Vagina (tissue), 2 donors: ENCODE measurements at places on chromosomes 12 and 14.
A peak's percentile ranks its signal among the peaks of the same experiment; 100 is the strongest.

GRCh38 chr14:51431741-51432140 lies 191.7 kb downstream of the TMX1 start:
- no peak for DNase-seq

GRCh38 chr12:110739894-110740293 lies 2.8 kb downstream of the PPP1CC start:
- DNase-seq = no peak

- DNase-seq = no peak
Measured at GRCh38 chr14:83173687-83174086, 1640.0 kb upstream of the SEL1L start.

- DNase-seq = no peak
Measured at GRCh38 chr12:55908726-55909512, 18.8 kb downstream of the PYM1 start.

- DNase-seq = no peak
Measured at GRCh38 chr12:98466640-98467400, 48.6 kb upstream of the TMPO start.

GRCh38 chr12:51874000-51874399 lies 13.9 kb upstream of the ANKRD33 start:
- DNase-seq = no peak

GRCh38 chr12:94618995-94619695 lies 31.2 kb downstream of the TMCC3 start:
- no peak for DNase-seq

GRCh38 chr12:89348894-89349699 lies 3.2 kb downstream of the DUSP6 start:
- no peak for DNase-seq

- DNase-seq = no peak
Measured at GRCh38 chr12:130401703-130402102, 64.0 kb downstream of the PIWIL1 start.

GRCh38 chr12:26403601-26404000 lies 208.2 kb downstream of the SSPN start:
- no peak for DNase-seq

GRCh38 chr12:124737040-124737419 lies 126.6 kb downstream of the SCARB1 start:
- no peak for DNase-seq

DNA sequence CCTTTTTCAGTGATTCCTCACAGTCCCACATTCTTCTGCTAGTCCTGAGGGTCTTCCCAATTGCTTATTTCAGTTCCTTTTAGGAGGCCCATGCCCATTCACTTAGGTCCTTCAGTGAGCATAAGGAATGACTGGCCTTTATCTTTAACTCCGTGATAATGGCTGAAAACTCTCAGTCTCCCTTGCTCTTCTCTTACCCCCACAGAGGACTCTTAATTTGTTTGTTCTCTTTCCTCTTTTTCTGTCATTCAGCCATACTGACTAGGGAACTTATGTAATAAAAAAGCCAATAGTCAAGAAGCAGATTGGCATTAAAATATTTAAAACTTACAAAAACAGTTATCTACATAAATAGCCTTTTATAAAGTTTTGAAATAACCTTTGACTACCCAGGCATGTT lies 17.1 kb upstream of the VDR start:
- no peak for DNase-seq

DNA sequence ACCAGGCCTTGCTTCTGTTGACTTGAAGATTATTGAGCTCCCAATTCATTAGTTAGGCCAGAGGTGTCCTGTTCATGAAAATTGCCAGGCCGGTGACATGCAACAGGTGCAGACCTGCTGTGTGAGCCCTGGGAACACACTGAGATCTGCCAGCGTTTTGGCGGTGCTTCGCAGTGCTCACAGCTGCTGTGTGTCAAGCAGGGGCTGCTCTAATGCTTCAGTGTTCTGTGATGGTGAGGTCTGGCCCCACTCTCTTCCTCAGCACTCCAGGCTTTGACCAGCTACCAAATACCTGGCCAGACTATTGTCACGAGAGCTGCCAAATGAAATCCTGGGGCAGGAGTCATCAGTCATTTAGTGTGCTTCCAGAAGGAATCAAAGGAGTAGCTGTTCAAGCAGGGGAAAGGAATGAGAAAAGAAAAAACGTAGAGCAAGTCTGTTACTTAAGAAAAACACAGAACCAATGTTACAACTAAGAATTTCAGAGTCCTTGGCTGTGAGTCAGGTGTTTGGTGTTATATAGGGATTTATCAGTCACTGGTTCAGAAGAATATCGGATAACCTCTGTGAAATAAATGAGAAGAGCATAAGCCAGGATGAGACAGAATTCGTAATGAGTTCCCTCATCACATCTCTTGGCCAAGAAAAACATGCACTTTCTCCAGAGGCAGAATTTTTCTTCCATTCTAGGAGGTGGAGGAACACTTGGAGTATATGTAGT lies 150.8 kb downstream of the FBXL14 start:
- no peak for DNase-seq

GRCh38 chr12:32229971-32230612 lies 123.4 kb downstream of the BICD1 start:
- DNase-seq = no peak

DNA sequence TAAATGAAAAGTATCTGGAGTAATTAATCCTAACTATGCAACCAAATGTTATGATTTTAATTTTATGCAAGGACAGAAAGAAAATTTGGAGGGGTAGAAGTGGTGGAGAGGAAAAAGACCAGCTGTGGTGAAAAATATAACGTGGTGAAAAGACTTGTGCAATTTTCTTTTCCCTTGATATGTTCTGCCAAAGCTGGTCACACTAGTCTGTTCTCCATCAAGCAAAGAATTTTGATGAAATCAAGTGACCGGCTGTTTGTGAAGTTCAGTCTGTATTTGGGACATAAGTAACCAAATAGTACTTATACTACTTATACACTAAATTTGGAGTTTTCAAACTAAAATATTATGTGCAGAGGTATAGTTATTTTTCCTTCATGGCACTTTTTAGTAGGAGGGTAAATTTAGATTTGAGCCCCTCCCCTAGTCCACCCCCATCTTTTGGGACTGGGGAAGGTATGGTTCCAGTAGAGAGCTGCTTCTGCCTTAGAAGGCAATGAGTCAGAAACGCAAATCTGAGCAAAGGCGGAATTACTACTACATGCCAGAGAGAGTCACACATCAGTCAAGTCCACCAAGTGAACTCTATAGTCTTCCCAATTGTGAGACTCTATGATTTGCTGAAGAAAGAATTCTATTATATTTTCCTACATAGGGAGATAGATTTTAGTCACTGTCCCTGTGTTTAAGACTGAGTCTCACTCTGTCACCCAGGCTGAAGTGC lies 229.7 kb downstream of the SLC25A21 start:
- no peak for DNase-seq

GRCh38 chr14:41986700-41987099 lies 380.0 kb downstream of the LRFN5 start:
- no peak for DNase-seq

DNA sequence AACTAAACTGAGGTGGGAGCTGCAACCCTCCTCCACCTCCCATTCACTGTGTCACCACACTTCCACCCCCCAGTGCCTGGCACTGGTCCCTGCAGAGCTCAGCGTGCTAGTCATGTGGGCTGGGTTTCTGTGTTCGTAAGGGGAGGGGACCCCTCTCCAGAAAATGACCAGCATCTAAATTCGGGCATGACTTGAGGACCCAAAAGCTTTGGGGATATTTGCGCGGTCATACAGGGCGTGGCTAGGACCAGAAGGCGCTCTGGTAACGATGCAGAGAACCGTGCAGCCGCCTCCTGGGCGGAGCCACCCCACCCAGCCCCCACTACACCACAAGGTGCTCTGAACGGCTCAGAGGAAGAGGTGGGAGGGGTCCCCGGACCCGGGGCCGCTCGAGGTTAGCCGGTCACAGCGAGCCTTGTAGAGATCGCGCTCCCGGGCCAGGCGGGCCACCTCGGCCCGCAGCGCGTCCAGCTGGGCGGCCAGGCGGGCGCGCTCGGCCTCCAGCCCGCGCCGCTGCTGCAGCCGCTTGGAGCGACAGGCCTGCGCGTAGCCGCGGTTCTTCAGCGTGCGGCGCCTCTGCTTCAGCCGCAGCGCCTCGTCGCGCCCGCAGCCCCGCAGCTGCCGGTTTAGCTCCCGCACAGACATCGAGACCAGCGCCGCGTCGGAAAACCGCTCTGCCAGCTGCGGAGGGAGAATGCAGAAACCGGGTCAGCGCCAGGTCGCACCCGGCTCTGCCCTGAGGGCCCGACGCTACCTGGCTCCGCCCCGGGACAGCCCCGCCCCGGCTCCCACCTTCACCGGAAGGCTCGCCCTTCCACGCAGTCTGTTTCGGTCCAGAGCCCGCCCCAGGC lies 9.8 kb downstream of the CPNE6 start:
- DNase-seq = no peak

- DNase-seq = no peak
Measured at GRCh38 chr12:10965476-10965875, 21.2 kb downstream of the TAS2R50 start.

DNA sequence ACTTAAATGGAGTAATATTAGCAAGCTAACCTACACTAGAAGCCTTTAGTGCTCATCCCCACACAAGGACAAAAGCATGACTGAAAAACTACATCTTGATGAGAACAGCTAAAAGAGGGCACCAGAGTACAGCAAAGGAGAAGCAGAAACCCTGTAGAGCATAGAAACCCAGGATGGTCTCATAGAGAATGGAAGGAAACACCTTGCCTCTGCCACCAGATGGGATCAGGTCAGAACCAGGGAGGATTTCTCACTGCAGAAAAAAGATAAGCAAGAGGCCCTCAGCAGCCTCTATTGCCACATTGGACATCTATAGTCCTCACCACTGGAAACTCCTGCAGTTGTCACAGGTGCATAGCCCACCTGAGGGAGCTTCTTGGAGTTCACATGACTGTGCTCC lies 13.6 kb upstream of the ZNF705A start:
- no peak for DNase-seq

- DNase-seq = peak; percentile 74
Measured at GRCh38 chr12:1872448-1872847, 46.0 kb downstream of the CACNA2D4 start.

DNA sequence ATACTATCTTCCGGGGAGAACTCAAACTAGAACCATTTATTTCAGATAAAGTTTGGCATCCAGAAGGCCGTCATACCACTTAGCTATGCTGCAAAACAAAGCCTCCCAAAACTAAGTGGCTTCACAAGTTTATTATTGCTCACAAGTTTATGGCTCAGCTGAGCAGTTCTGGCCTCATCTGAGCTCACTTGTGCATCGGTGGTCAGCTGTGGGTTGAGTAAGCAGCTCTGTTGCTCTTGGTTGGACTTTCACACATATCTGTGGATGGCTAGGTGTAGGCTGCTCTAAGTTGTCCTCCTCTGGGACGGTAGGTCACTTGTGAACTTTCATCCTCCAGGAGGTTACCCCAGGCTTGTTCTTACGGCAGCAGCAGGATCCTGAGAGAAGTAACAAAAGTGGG lies 162.7 kb downstream of the BTG1 start:
- no peak for DNase-seq

DNA sequence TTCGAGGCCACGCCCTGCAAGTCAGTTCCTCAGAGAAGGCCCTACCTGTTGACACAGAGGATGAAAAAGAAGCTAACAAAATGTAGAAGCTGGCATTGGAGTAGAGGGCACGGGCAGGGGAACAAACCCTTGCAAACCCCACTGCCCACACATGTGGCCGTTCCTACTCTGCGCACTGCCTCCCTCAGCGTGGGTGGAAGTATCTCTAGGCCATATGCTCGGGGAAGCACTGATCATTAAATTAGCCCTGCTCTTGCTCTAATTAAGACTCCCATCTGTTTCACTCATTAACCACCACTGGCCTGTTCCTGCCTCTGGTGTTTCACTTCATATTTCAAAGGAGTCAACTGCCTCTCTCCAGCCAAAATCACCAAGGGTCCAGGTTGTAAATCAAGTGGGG lies 201.2 kb upstream of the SFSWAP start:
- DNase-seq = no peak

GRCh38 chr14:69408331-69408960 lies 10.0 kb downstream of the SLC39A9 start:
- DNase-seq = no peak

- DNase-seq = no peak
Measured at GRCh38 chr12:87259391-87259790, 769.8 kb downstream of the C12orf50 start.

GRCh38 chr14:75442642-75443041 lies 14.8 kb downstream of the JDP2 start:
- no peak for DNase-seq
